GM12864 (cell line): ENCODE measurements at places on chromosomes 7 and 10.

DNA sequence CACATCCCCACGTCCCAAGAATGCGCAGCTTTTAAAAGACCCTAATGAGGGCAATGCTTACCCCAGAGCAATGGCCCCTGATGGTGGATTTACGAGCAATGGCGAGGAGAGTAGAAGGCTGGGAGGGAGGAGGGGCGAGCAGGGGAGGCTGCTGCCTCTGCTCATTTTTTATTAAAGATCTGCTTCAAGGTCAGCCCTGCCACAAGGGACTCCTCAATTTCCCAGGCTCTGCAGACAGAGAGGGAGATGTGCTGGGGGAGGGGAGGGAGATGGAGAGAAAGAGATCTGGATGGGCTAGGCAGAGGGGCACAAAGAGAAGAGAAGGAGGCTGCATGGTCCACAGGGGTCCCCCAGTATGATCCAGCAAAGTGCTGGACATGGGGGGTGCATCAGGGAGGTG is 7.8 kb upstream of the SRRM3 start:
- DNase-seq: no peak

DNA sequence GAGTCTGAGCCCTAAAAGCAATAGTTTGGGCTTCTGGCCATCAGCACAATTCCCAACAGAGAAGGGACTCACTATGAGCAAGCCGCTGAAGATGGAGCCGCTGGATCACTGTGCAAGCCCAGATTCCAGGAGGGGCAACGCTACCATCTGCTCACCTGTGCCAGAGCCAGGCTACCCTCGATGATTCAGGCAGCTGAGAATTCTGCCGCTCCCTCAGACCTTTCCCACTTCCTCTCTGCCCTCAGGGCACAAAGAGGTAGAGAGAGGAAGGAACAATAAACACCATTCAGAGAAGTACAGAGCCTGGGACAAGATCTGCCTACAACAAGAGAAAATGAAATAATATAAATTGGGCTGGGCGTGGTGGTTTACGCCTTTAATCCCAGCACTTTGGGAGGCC is 98.1 kb downstream of the MYOF start:
- no peak for DNase-seq

DNA sequence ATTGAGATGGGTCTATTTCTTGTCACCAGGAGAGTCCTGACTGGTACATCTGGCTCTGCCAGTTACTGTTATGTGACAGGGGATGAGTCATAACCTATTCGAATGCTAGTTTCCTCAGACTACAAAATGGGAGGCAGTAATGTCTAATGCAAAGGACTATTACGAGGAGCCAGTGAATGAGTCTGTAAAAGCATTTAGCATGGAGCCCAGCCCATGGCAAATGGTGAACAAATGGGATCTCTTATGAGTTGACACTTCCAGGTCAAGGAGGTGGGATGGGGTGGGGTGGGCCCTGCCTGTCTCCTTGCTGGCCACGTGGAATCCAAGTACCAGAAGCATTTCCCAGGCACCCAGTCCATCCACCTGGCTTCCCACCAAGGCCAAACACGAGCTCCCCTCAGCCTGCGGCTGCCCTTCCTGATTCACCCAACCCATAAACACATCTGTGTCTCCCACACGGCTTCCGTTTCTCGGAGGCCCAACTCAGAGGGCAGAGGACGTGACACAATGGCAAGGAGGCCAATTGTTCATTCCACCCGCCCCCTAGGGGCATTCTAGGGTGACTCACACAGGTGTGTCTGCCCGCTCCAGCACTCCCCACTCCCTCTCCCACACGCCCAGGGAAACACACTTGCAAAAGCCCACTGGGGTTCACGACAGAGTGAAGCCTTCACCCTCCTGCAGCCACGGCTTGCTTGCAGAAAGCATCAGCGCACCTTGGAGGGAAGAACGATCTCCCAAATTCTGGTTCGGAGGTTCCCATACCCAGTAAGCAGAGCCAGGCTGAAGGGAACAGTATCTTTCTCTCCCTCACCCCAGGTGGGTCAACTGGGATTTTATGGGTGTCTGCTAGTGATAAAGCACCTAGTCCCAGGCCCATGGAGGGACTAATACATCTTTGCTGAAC is 109.8 kb downstream of the SH3PXD2A start:
- DNase-seq: no peak

- no peak for DNase-seq
Observed at GRCh38 chr7:138962561-138963270, 18.5 kb downstream of the KIAA1549 start.

DNA sequence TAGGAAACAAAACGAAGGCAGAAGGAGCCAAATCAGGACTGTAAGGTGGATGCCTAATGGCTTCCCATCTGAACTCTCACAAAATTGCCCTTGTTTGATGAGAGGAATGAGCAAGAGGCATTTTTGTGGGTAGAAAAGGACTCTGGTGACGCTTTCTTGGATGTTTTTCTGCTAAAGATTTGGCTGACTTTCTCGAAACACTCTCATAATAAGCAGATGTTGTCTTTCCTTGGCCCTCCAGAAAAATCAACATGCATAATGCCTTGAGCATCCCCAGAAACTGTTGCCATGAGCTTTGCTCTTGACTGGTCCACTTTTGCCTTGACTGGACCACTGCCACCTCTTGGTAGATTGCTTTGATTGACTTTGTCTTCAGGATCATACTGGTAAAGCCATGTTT is 13.5 kb downstream of the PTPN12 start:
- no peak for DNase-seq
